ENCODE measurements at places on chromosomes 5 and 9. TPM values are rescaled to one million over a fixed set of nuclear protein-coding genes. Genes with fewer than 3 reads are reported as not detected.

DNA sequence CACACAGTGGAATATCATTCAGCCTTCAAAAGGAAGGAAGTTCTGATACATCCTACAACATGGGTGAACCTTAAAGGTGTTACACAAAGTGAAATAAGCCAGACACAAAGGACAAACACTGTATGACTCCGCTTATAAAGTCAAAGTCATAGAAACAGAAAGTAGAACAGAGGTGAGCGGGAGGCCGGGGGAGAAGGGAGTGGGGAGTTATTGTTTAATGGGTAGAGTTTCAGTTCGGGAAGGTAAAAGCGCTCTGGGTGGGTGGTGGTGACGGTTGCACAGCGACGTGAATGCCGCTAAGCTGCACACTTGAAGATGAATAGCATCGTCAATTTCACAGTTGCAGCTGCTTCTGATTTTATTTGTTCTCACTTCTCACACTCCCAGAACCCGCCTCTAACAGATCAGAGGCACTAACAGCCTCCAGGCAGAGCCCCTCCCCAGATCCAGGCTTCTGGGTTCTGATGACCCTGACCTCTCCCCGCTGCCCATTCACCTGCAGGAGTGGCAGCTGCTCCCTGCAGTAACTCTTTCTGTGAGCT, 34.1 kb downstream of the BNIP1 start:
- no peak for DNase-seq

DNA sequence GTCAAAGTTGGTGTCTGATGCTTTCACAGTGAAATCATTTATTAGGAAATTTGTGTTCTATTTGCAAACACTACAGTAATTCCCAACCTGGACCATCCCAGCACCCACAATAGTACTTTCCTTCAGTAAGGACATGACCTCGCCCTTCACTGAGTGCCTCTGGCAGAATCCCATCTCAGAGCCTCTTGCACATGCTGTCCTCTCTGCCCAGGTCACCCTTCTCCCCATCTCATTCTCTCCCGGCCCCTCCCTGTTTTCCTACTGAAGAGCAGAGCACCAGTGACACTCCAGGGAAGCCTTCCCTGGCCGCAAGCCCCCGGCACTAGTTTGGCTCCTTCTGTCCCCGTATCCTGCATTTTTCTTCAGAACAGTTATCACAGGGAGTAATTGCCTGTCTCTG, 220.4 kb downstream of the MAPKAP1 start:
- no peak for DNase-seq

SPATA31A3 gene
- not detected for polyA plus RNA-seq

DNA sequence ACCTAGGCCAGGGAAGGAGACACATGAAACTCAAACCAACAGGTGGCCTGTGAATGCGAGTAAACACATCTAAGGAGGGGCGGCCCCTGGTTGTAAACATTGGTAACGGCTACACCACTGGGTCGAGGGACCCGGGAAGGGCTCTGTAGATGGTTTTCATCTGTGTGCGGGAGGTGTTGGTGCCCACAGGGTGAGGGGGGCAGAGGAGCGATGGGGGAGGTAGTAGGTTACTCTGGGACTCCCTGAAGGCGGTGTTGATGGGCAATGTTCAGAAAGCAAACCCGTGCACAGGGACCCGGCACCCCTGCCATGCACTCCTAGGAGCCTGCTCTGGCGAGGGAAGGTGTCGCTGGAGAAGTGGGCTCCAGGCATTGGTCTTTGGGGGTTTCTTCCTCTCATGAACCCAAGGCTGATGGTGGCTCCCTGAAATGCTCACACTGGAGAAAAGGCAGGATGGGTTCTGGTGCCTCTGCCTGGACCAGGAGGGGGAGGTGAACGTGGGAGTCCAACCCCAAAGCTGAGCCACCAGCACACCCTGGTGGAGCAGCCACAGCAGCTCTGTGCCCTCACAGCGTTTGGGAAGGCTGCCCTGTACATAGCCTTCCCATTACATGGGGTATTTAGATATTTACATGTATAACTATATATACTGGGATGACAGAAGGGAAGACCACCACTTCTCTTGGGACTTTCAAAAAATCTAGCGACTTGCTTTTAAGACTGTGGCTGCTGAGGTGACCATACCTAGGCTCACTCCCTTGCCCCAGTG, 103.2 kb downstream of the ENTREP1 start:
- DNase-seq: no peak

DNA sequence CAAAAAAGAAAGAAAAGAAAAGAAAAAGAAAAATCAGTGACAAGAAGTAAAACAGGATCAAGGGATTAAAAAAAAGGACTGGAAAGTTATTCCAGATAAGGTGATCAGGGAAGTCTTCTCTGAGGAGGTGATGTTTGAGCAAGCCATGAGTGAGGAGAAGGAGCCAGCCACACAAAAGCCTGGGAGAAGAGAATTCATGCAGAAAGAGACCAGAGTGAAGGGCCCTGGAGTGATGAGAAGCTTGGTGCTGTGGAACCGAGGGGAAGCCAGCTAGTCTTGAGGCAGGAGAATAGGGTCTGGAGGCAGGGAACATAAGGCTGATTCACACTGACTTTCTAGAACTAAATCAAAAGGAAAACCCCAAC, 4.0 kb upstream of the EXOSC2 start:
- DNase-seq: no peak

- no peak for DNase-seq
Measured at GRCh38 chr9:27545471-27545870, 15.9 kb upstream of the MOB3B start.

DNA sequence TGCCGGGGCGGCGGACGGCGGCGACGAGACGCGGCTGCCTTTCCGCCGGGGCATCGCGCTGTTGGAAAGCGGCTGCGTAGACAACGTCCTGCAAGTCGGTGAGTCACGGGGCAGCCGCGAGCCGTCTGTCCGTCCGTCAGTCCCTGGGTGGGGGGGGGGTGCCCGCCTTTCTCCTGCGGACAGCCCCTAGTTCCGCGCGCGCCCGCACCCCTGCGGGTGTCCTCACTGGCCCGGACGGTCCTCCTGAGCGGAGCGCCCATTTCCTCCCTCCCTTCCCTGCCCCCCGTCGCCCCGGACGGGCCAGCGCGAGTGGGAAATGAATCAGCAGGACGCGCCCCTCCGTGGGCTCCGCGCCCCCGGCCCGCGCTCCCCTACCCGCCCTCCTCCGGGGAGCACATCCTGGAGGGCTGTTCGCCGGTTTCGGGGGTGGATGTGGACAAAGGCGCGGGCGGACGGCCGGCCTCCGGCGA, 828 bp downstream of the ZSWIM6 start:
- DNase-seq: no peak

DNA sequence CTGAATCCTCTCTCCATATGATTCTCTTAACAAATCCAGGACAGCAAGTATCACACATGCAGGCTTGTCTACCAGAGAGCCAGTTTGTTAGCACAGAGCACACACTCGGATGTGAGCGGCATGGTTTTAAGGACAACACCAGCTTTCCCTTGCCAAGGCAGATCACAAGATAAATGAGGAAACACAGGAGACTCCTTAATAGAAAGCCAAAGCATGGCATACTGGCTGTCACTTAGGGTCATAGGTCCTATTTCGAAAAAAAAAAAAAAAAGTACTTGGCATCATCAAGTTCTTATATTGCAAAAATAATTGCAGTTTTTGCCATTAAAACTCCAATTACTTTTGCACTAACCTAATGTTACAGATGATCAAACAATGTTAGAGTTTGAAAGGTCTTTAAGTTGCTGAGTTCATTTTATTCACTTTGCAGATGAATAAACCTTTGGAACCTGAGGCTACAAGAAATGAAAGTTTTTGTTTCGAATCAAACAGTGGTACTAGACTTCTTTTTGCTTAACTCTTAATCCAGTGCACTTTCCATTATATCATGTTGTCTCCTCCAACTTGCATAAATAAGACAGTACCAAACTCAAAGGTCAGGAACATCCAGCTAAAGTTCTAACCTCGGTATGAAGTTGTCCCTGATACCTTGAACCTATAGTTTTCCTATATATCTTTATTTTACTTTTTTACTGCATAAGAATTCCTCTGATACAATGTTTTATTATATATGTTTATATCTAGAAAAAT, 138.5 kb downstream of the MPDZ start:
- DNase-seq: no peak

UBTD2 gene
- 15.5 TPM for polyA plus RNA-seq

IFNA21 gene
- not detected for polyA plus RNA-seq

SLC27A6 gene
- 3.9 TPM for polyA plus RNA-seq

OLFM1 gene
- polyA plus RNA-seq: 45.7 TPM

DNA sequence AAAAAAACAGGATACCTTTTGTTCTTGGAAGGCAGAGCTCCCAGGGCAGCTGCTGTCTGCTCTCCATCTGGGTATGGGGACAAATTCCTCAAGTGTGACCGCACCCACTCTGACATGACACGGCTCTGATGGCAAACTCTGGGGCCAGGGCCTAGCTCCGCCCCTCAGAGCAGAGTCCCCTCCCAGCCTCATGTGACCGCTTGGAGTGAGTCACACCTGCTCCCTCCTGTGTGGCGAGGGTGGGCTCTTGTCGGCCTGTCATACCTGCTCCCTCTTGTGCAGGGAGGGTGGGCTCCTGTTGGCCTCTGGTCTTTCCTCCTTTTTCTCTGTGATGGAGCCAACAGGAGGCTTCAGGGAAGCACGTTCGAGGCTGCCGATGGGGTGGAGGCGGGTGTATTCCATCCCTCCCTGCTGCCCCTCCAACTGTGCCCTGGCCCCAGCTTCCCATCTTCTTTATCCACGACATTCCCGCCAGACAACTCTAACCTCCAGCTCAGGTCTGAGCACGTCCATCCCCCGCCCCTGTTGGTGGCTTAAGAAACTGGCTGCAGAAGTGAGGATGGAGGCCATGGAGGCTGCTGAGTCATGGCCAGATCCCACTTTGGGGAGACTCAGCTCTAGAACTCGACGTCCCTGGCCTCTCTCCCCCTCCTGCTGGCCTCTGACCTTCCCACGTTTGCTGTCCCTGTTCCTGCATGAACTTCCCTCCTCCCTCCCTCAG, 65.3 kb downstream of the OLFM1 start:
- DNase-seq: no peak

- no peak for DNase-seq
Measured at GRCh38 chr5:6873359-6873758, 160.1 kb downstream of the TENT4A start.

LCN1 gene
- polyA plus RNA-seq: not detected

- no peak for DNase-seq
Measured at GRCh38 chr9:89740722-89741121, 135.9 kb downstream of the GADD45G start.

AJM1 gene
- polyA plus RNA-seq: 6.9 TPM

GRCh38 chr5:180216646-180217171, 7.7 kb upstream of the RASGEF1C start:
- no peak for DNase-seq

- no peak for DNase-seq
Measured at GRCh38 chr9:5798581-5798980, 34.3 kb downstream of the ERMP1 start.

PCYOX1L gene
- polyA plus RNA-seq: 7.8 TPM

- no peak for DNase-seq
Measured at GRCh38 chr5:141420855-141421488, at the start of gene PCDHGA11. TSS of gene PCDHGA11 (plus strand) at chr5:141421051. CDS start at chr5:141421228, 177 bp downstream.

PRRX2 gene
- 15.8 TPM for polyA plus RNA-seq

GRCh38 chr5:155021842-155022241, 8.3 kb downstream of the KIF4B start:
- DNase-seq: no peak

NUTM2F gene
- polyA plus RNA-seq: not detected

DNA sequence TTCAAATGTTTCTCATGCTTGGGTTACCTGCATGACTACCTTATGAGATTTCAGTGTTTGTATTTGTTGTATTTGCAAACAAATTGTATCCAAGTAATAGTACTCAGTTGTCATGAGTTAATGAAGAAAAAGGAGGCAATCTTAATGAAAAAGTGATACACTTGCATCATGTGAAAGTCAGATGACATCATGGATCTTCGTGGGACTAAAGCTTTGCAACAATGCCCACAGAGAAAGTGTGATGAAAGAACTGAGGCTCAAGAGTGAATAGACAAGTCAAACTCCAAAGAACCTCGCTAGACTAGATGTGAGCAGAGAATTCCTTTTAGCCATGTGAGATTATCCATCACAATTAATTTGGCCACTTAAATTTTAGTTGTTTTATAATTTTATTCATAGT, 75.4 kb upstream of the ADRB2 start:
- no peak for DNase-seq

TICAM2 gene
- 3.0 TPM for polyA plus RNA-seq

ADRB2 gene
- polyA plus RNA-seq: 1.6 TPM

- DNase-seq: no peak
Measured at GRCh38 chr5:27594141-27594540, 555.8 kb upstream of the CDH9 start.

F12 gene
- 1.1 TPM for polyA plus RNA-seq

GRCh38 chr5:83672646-83673045, 48.0 kb downstream of the HAPLN1 start:
- DNase-seq: no peak

GRCh38 chr9:110443866-110444220, 106.2 kb upstream of the TXNDC8 start:
- DNase-seq: no peak

GRCh38 chr9:91120200-91120599, 241.5 kb downstream of the AUH start:
- no peak for DNase-seq

DNA sequence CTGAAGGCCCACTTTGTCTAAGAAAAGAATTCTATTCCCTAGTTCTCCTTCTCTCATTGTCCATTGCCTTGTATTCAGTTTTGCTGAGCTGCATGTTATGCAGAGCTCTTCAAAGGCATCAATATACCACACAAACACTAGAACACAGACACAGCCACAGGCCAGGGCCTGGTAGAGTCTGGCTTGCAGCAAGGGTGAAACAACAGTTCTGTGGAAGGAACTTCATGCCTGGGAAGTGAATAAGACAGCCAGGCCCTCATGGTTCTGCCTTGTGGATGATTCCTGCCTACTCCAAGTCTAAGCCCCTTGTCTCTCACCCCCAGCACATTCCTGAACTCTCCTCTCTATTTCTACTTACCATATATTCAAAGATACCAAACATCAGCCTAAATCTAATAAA, 30.8 kb downstream of the KLHL3 start:
- no peak for DNase-seq

All from urinary bladder (tissue), 4 donors.